Activated T-helper 2 cell treated with anti-CD3 and anti-CD28 coated beads, Interferon-gamma antibody, Interleukin-2, Interleukin-4, amounts not matched to agents 10 μg/mL and 5 μg/mL and 100 μg/mL, durations not matched to agents 14 hours and 24 hours and 36 hours (primary cell): ENCODE measurements at places on chromosomes 12 and 14. TPM values are rescaled to one million over a fixed set of nuclear protein-coding genes. Genes with fewer than 3 reads are reported as not detected.

The VWF gene
- not detected in 2 replicates for total RNA-seq

The NTS gene
- not detected in 2 replicates for total RNA-seq

The DNAH10 gene
- total RNA-seq = 0.25 and 0.41 TPM in 2 replicates

The FGF23 gene
- not detected in 2 replicates for total RNA-seq

The ZNF219 gene
- total RNA-seq = 9.4 and 11.0 TPM in 2 replicates
